Non-pigmented ciliary epithelial cell (primary cell): ENCODE measurements at places on chromosomes 2 and 18.

DNA sequence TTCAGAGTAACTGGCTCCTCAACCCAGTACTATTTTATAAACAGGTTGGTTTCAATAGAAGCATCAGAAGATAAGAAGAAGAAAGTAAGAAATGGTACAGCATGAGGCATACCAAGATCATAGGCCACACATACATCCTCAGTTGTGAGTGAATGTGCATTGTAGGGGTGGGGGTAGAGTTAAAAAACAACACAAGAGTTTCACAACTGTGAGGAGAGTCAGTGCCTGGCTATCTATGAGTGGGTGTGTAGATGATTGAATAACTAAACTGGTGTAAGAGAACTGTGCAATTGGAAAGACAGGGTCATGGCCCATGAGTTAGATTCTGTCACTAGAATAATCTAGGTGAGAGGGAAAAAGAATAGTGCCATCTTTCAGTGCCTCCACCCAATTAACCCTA, 748.2 kb upstream of the ACVR2A start:
- DNase-seq, result no peak

DNA sequence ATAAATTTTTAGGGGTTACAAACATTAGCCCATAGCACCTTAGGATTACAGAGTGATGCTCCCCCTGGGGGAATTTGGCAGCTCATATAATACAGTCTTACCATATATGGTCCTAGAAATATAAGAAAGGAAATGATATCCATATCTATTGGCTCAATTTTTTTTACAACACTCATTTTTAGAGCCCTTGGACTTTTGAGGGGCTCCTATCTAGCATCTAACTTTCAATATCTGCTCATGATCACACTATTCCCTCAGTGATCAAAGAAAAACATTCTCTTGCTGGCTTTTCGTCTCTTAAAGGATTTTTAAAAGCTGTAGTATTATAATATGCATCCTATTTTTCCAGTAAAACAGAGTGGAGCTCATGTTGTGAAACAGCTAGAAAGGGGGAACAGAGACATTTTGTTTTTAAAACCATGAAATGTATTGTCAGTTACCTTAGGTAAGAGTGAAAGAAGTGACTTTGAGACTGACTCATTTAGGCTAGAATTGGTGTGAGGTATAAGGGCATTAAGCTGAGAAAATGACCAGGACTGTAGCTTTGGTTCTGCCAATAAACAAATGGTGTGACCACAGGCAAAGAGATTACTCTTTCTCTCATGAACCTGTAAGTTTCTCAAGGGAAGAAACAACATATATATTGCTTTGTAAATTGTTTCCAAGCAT, 65.8 kb downstream of the ALPK2 start:
- DNase-seq, result no peak

GRCh38 chr2:65781756-65782155, 349.4 kb upstream of the SPRED2 start:
- no peak for DNase-seq

GRCh38 chr2:205803500-205803899, 121.2 kb downstream of the NRP2 start:
- DNase-seq, result no peak

DNA sequence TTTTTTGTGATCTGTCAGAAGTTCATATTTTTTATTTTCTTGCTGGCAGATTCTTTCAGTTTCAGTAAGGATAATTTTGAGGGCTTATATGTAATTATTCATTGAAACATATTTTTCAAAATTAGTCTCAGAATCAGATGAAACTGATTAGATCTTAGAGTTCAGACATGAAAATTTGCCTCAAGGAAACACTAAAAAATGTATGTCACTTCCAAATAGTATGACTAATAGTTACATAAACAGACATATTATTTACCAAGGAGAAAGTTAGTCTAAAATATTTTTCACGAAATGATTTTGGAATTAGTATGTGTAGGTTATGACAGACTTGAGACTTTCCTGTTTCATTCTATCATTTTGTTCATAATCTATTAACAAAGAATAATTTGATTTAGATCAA, 628.6 kb downstream of the CCDC85A start:
- DNase-seq, result no peak

DNA sequence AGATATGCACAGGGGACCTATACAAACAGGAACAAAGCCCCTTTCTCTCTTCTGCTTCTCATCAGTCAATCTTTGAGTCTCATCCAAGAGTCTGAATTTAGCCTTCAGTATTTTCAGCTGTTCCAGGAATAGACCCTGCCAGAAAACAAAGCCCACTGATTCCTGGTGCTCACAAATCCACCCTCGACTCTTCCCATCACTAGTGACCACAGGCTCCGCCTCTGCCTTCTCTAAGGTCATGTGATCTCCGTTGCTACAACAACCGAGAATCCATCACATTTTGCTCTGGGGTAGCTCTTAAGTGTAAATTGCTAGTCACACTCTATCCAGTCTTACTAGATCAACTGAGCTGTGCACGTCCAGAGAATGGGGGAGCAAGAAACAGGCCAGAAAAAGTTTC, 46.4 kb upstream of the SPTBN1 start:
- no peak for DNase-seq
